ENCODE measurements at places on chromosomes 4 and X.

- DNase-seq: no peak
Measured at GRCh38 chr4:47490550-47490949, 5.5 kb downstream of the ATP10D start.

GRCh38 chr4:55346851-55347255, 811 bp downstream of the SRD5A3 start:
- DNase-seq: no peak

GRCh38 chr4:180682776-180683175, 1560.4 kb upstream of the TENM3 start:
- DNase-seq: no peak

- DNase-seq: no peak
Measured at GRCh38 chr4:177759729-177760128, 317.5 kb upstream of the AGA start.

GRCh38 chr4:3111461-3111860, 37.0 kb downstream of the HTT start:
- DNase-seq: no peak

GRCh38 chr4:37383579-37384229, 139.2 kb downstream of the NWD2 start:
- no peak for DNase-seq

GRCh38 chr4:184575306-184575705, 73.9 kb downstream of the CASP3 start:
- DNase-seq: no peak

DNA sequence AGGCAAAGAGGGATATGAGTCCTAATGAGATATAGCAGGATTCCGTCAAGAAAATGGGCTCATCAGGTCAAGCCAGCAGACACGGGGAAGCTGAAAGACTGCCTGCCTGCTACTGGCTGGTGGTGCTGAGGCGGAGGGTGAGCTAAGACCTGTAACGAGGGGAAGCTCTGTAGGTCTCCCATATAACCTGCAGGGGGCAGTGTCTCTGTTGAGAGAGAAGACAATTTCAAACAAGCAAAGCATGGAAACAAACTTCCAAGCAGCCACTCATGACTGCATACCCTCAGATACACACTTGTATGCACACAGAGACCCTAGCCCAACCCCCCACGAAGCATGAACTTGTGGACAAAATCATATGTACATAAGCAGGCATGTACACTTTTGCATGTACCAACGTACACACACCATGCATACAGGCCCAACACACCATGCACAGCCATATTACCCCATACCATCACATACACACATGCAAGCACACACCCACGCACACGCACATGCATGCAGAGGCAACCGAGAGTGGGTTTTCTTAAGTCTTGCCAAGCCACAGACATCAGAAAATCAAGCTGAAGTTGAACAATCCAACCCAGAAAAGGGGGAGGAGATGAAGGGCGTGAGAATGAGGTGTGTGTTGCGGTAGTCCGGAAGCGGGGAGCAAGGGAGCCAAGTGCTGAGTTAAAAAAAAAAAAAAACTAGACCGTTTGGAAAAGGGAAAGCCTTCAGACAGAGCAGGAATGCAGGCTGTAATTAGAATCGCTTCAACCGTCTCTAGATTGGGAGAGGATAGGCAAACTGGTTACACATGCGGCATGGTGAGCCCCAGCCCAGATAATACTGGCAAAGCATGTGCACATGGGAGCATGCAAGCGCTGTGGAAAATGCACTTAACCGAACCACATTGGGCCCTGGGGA, 71.0 kb downstream of the PJA1 start:
- no peak for DNase-seq

DNA sequence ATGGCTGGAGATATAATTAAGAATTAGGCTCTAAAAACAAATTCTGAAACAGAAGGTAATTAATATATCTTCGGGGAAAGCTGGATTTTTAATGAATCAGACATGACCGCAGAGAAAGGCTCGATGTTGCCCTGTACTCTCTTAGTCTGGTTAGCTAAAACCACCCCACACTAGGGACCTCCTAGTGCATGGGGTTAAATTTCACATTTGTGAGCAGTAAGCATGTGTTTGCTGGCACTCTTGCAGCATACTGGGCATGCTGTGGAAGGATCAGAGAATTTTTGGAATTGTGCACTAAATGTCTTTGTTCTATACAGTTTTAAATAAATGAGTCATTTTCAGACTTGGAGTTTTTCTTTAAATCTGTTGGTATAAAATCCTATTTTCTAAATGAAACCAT, 475.6 kb upstream of the FTHL17 start:
- no peak for DNase-seq

DNA sequence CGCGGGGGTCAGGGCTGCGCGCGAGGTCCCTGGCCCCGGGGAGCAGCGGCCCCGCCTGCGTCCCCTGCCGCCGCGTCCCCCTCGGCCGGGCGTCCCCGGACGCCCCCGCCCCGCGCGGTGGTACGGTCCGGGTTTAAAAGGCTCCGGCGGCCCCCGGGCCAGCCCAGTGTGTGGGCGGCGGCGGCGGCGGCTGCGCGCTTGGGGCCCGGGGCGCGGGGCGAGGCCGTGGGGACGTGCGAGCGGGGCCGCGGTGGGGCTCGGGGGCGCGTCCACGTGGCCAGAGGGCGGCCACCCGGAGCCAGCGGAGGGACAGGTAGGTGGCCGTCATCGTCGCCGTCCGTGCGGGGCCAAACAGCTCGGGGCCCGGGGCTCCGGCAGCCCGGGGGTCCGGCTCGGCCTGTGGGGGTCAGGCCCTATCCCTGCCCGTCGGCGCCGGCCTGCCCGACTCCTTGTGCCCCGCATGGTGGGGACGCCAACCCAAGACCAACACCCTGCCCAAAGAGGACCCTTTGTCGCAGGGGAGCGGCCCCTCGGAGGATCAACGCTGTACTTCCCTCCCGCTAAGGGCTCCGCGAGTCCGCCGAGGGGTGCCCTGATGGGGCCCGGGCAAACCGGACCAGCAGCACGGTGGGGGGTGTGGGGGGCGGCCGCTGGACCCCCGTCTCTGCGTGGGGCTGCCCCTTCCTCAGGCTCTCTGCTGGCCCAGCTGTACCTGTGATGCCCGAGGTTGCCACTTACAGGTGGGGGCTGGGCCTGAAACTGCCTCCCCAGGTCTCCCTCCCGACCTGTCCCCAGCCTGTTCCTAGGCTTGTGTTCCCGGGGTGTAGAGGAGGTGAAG, at the start of gene PLXNA3:
PLXNA3 (plus strand) TSS at position 166 of the 838 bp plus-strand sequence. CDS start 1,903 bp downstream, outside the sequence.
- peak; percentile 63 for DNase-seq

- no peak for DNase-seq
Measured at GRCh38 chr4:172517391-172517790, 651.2 kb upstream of the GALNT7 start.

DNA sequence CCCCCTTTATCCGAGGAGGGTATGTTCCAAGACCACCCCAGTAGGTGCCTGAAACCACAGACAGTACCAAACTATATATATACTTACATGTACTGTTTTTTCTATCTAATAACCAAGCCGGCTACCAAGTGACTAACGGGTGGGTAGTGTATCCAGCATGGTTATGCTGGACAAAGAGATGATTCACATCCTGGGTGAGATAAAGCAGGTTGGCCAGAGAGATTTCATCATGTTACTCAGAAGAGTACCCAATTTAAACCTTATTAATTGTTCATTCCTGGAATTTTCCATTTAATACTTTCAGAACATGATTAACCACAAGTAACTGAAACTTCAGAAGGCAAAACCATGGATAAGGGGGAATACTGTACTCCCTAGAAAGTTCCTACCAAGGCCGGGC, 46.5 kb downstream of the RFC1 start:
- no peak for DNase-seq

DNA sequence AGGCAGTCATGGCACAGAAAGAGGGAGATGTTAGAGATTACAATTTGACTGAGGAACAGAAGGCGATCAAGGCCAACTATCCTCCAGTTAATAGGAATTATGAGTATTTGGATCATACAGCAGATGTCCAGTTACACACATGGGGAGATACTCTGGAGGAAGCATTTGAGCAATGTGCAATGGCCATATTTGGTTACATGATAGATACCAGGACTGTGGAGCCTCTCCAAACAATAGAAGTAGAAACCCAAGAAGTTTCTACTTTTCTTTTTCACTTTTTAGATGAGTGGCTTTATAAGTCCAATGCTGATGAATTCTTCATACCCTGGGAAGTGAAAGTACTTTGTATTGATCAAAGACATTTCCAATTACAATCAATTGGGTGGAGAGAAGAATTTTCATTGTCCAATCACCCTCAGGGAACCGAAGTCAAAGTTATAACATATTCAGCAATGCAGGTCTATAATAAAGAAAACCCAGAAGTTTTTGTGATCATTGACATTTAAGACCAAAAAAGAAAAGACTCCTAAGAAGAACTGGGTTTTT, 139.1 kb downstream of the MAB21L2 start:
- DNase-seq: no peak

GRCh38 chrX:80667967-80668366, 141.7 kb downstream of the BRWD3 start:
- no peak for DNase-seq

DNA sequence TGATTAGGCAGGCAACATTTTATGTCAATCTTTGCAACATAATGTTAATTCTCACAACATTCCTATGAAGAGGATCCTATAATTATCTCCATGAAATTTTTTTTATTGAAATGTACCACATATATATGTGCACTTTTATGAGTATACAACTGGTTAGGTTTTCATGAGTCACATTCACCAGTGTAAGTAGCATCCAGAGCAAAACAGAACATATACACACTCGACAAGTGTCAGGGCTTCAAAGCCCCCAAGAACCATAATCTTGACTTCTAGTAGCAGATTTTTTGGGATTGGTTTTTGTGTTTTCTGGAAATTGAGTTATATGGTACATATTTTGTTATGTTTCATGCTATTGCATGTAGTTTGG, 62.4 kb downstream of the ARHGAP10 start:
- DNase-seq: no peak

- DNase-seq: no peak
Measured at GRCh38 chrX:77431227-77431626, 16.0 kb upstream of the FGF16 start.

DNA sequence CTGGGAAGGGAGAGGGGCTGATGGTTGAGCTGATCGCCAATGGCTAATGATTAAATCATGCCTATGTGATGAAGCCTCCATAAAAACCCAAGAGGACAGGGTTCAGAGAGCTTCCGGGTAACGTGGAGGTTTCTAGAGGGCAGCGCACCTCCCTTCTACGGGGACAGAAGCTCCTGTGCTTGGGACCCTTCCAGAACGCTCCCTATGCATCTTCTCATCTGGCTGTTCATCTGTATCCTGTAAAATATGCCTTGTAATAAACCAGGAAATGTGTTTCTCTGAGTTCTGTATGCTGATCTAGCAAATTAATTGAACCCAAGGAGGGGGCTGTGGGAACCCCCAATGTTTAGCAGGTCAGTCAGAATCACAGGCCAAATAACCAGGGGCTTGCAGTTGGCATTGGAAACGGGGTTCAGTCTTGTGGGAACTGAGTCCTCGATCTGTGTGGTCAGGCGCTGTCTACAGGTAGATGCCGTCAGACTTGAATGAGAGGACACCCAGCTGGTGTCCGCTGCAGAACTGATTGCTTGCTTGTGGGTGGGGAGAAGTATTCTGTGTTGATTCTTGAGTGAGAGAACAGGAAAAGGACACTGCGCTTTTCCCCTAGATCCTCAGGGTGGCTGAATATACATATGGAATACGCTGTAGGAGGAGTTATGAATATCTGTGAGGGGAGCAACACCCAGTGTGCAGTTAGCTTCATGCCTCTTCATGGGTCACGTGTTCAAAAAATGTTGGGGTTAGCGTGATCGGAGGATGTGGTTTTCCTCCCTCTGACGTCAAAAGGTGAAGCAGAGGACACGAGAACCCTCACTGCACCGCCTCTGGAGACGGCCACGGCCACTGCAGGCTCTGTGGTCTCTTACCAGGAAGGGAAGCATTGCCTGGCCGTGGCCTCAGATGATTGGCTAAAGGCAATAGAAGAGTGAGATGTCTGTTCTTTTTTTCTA, 29.2 kb downstream of the HTT-AS start:
- peak; percentile 67 for DNase-seq

DNA sequence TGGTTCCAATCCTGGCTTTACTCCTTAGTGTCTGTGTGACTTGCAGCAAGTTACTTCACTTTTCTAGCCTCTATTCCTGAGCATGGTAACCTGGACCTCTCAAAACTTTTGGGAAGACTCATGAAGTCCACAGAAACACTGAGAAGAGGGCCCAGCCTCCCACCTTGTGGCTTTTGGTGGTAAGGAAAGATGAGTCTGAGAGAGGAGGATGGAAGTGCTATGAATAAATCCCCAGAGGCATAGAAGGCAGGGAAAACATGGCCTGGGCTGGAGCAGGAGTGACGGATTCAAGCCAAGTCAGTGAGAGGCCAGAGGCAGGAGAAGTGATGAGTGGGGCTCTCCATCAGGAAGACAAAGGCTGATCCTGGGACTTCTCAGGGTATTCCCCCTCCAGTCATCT, 10.9 kb upstream of the MAGEA4 start:
- DNase-seq: no peak

DNA sequence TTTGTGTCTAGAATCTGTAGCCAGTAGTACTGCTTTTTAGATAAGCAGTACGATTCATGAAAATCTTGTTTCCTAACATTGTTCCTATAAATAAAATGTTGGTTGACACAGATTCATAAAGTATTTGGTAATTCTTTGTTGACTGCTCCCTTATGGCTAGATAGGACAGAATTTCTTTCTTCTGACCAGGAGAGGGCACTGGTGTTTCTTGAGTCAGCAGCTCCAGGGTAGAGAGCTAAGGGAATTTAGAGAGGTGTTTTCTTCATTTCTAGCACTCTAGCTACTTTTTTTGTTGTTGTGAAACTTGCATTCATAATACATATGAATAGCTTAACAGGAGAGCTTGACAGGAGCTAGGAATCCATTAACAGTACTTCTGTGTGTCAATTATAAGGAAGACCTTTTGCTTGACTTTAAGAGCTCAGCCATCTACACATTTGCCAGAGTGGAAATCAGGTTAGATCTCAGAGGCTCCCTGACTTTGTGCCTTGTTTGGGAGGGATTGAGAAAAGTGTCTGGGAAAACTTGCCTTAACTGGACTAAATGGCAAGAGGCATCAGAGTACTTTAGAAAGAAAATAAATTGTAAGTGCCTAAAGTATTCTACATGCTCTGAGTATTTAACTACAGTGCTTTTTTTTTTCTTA, 756.1 kb downstream of the SH3BGRL start:
- no peak for DNase-seq

DNA sequence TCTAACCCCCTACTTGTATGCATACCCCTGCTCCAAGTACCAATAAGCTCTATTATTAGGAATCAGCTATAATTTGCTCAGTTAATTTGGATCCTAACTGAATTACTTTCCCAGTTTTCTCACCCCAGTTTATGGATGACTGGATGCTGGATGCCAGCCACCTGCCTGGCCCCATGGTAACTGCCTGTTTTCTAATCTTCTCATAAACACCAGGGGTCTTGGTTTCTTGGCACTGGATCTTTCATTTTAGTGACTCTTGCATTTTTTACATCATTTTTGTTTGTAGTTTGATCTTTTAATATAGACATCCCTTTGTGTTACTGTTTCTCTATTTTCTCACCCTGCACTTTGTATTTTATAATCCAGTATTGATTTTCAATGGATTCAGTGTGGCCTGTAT, 246.8 kb downstream of the ADGRL3 start:
- DNase-seq: no peak

- peak; percentile 15 for DNase-seq
Measured at GRCh38 chr4:121192480-121192879, 28.4 kb upstream of the TNIP3 start.

GRCh38 chr4:6752486-6752829, 30.1 kb upstream of the KIAA0232 start:
- no peak for DNase-seq

All from activated gamma-delta T cell treated with Interleukin-2 at 50 U/mL for 16 hours (primary cell).